ENCODE measurements at places on chromosomes 4 and X.

GRCh38 chr4:119050527-119051090, 85.0 kb upstream of the MYOZ2 start:
- no peak for DNase-seq

DNA sequence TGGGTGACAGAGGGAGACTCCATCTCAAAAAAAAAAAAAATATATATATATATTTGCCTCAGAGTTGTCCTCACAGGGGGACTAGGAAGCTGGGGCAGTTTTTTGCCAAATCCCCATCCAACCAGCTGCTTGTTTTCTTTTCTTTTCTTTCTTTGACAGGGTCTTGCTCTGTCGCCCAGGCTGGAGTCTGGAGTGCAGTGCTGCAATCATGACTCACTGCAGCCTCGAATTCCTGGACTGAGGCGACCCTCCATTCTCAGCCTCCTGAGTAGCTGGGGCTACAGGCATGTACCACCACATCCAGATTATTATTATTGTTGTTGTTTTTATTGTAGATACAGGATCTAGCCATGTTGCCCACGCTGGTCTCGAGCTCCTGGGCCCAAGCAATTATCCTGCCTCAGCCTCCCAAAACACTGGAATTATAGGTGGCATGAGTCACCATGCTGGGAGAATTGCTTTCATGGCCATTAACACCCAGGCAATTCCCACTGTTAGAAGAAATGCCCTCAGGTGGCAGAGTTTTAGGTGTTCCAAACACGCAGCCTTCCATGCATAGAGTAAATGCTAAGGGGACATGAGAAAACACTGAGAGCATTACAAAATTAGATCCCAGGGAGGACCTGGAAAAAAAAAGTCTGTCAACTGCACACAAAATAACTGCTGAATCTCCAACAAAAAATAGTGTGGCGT, 98.0 kb downstream of the ARHGAP6 start:
- no peak for DNase-seq

- DNase-seq = no peak
These were observed 3.7 kb downstream of the ADGRG4 start for GRCh38 chrX:136304493-136304892.

- DNase-seq = no peak
These were observed 205.9 kb downstream of the TLL1 start for GRCh38 chr4:166078955-166079354.

GRCh38 chr4:22483551-22483981, 32.3 kb downstream of the ADGRA3 start:
- DNase-seq = no peak

GRCh38 chr4:106565727-106566126, 197.1 kb upstream of the GIMD1 start:
- no peak for DNase-seq

GRCh38 chr4:154579927-154580326, 10.6 kb downstream of the FGA start:
- no peak for DNase-seq

GRCh38 chrX:32877592-32877991, 333.8 kb downstream of the DMD start:
- DNase-seq = no peak

DNA sequence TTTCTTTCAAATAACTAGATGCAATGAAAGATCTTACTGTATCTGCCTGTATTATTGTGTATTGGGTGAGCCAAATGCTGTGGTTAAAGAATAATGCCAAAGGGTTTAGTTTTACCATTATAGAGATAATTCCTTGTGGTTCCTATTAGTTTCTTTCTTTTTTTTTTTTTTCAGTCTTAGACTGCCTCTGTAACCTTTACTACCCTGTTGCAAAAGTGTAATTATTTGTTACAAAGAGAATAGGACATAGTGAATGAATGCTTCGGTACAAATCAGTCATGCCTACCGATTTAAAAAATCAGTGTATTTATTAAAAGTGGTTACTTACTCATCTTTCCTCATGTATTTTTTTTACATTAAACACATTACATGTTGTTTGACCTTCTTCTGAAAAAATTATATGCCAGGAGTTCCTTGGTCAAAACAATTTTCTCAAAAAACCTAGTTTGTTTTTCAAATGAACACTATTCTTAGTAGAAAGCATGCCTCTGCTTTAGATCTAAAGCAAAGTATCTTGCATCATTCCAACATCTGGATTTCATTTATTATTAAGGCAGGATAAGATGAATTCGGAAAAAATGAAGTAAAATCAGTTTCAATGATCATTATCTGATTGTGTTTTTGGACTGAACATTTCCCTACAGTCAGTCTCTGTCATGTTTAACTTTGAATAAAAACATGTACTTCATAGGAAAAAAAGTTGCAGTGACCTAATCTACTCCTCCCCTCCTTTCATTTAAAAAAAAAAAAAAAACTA, 21.2 kb upstream of the SYNPO2 start:
- DNase-seq = no peak

GRCh38 chr4:47771020-47771419, 66.8 kb downstream of the CORIN start:
- no peak for DNase-seq

DNA sequence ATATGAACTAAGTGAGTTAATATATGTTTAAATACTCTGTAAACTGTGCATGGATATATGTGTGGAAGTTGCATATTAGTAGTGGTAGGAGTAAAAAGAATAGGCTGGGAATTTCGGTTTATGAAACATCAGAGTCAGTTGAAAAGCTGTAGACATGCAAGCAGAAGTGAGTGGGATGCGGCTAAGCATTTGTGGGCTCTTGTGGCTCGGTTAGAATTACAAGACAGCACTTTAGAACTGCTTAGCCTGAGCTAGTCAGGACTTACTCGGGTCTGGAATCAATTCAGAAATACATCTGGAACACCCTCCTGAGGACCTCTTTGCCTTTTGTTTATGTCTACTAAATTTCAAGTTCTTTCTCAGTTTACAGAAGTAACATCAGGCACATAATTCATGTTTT, 93.6 kb downstream of the AFF2 start:
- no peak for DNase-seq

DNA sequence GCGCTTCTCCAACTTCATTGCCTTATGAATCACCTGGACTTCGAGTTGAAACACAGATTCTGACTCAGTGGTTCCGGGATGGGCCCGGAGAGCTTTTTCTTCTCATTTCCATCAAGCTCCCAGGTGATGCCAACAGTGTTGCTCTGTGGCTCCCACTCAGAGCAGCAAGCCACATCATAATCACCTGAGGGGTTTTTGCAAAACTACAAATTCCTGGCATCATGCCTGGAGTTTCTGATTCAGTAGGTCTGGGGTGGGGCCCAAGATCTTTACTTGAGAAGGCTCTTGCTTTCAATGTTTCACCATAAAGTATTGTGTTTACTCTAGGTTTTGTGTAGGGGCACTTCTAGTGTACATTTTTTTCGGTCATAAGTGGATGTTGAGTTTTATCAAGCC, 7.0 kb downstream of the MTM1 start:
- no peak for DNase-seq

- no peak for DNase-seq
These were observed 41.3 kb downstream of the MAGEB17 start for GRCh38 chrX:16208601-16209000.

- no peak for DNase-seq
These were observed 169.9 kb upstream of the HAND2 start for GRCh38 chr4:173699841-173700475.

GRCh38 chr4:113811359-113811758, 49.8 kb upstream of the CAMK2D start:
- no peak for DNase-seq

DNA sequence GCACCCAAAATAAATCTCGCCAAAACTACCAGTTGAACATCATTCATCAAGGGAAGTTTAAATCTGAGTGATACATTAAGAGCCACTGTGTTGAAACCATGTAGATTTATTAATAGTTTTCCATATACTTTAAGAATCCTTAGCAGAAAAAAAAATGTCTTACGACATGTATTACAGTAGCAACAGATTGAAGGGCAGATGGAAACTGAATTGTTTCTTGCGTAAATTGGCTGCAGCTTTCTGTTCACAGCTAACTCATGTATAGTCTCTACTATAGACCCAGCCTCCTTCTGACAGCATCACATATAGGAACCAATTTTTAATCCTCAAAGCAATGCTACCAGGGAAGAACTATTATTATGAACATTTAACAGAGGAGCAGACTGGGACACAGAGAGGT, 195.2 kb upstream of the PUDP start:
- no peak for DNase-seq

DNA sequence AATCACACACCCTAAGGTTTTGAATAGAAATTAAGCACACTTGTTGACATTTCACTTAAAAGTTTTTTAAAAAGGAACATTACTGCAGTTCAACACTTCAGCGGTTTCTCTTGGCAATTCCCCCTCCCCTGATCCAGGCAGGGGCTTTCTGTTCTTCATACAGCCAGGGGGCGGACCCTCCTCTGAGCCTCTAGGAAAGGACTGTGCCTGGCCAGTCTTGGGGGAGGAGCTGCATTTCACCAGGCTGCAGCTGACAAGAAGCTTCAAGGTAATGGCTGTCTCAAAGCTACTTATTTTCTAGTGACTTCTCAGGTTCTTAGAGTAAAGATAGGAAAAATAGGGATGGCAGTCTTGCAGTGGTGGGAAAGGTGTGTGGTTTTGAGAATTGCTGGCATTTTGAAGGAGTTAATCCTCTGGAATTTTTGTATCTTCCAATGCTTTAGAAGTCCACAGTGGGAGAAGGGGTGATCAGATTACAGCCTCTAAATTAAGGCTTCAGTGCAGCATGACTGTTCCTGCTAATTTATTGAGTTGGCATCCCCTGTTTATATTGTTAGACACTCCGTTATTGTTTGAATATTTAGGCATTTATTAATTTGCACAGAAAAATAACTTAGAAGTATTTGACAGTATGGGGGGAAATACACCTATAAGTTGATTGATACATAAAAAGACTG, 33.5 kb downstream of the PWWP3B start:
- no peak for DNase-seq

GRCh38 chr4:108346818-108347210, 178.1 kb upstream of the LEF1 start:
- DNase-seq = no peak

DNA sequence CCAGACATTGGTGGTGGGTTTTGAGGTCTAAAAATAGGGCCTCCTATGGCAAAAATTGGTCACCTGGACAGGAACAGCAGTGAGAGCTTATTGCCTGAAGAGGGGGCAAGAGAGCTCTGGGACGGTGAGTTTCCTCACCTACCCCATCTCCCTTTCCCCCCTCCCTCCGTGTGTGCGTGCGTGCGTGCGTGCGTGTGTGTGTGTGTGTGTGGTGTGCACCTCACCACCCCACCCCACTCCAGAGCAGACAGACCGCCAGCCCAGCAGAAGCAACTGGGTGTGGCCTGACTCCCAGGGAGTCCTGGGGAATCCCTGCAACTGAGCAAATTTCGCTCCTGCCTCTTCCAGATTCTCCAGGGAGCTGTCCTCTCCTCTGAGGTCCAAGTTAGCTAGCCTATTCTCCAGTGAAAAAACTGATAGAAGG, 44.7 kb downstream of the PRPS1 start:
- DNase-seq = peak; percentile 32

- no peak for DNase-seq
These were observed 13.8 kb upstream of the CFAP299 start for GRCh38 chr4:80321776-80322175.

DNA sequence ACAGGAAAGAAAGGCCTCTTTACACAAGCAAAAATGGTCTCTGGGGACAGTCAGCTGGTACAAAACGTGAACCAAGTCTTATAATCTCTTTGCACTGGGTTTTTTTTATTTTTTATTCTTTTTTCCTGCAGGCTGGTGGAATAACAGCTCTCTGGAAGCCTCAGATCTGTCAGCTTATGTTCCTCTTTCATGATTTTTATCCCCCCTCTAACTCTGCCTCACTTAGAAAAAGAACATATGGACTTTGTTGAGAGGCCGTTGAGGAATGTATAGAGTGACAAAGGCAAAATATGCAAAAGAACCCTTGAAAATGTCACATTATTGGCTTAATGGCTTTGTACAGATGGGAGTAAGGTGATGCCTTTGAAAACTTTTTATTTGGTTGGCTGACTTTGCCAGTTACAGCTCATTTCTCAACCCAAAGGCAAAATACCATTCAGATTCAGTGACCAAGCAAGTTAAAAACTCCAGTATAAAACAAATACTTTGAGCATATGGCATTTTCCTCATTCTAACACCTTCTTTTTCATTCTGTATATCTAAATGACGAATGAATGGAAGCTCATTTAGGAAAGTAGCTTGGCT, 111.1 kb downstream of the RNF150 start:
- no peak for DNase-seq

- no peak for DNase-seq
These were observed 536.3 kb downstream of the INPP4B start for GRCh38 chr4:142309772-142310171.

GRCh38 chr4:99800332-99801004, 16.2 kb upstream of the DAPP1 start:
- no peak for DNase-seq

- no peak for DNase-seq
These were observed 3.3 kb upstream of the GBA3 start for GRCh38 chr4:22689428-22689827.

DNA sequence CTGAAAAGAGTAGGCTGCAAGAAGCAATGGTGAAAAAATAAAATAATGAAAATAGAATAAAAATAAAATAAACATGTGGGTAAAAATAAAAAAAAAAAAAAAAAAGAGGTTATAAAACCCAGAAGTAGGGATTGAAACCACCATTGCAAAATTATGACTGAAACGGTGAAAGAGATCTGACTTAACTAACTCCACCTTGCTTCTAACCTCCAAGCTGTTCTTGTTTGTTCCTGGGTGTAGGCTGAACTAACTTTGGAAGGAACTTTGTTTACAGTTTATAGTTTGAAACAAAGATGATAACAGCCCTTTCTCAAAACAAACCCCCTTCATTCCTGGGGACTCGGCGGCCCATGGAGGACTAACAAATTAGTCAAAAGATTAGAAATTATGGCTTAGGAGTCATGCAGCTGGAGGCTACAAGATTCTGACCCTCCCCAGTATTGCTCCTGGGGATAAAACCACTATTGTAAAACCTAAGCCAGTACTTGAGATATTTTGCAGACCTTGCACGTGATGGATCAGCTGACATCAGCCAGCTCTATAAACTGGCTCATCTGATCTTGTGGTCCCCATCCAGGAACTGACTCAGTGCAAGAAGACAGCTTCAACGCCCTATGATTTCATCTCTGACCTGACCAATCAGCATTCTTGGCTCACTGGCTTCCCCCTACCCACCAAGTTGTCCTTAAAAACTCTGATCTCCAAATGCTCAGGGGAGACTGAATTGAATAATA, 30.4 kb downstream of the DDX60L start:
- DNase-seq = no peak

GRCh38 chrX:13085526-13085925, 41.1 kb upstream of the FAM9C start:
- no peak for DNase-seq

DNA sequence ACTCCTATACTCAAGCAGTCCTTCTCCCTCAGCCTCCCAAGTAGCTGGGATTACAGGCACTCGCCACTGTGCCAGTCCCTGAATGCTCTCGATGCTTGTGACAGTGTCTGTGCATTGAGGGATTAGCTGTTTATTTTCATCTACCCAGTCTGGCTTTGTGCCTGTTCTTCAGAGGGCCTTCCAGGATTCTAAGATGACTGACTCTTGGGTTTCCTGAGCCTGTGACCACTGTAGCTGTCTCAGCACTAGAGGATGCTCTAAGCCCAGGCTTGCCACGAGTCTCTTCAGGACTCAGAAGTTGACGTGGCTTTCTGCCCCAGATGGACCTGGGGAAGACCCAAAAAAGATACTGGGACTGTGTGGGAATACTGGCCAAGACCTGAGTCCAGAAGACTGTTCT, 201.4 kb downstream of the ARHGAP10 start:
- no peak for DNase-seq

Measured in NCI-H146 (cell line).